GOT3 (cell line): ENCODE measurements at places on chromosomes 12 and 14.

GRCh38 chr14:32552766-32553165 is 223.7 kb downstream of the AKAP6 start:
- no peak for DNase-seq

GRCh38 chr12:65152596-65152995 is 16.8 kb upstream of the LEMD3 start:
- DNase-seq = no peak

DNA sequence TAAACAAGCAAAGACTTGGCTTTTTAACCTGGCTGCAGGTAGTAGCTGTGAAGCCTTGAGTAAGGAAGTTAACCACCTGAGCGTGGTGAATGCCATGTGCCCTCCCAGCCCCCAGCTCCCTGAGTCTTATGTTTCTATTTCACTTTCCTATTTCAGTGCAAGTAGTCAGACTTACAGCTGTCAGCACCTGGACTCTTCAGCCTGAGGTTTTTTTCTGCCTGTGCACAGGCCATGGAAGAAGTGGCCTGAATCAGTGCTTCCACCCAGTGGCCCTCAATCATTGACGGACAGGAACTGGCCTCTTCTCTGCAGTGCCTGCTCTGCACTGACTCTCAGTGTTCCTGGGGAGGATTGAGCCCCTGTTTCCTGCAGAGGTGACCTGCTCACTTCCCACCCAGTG is 796.4 kb downstream of the MED13L start:
- DNase-seq = no peak

DNA sequence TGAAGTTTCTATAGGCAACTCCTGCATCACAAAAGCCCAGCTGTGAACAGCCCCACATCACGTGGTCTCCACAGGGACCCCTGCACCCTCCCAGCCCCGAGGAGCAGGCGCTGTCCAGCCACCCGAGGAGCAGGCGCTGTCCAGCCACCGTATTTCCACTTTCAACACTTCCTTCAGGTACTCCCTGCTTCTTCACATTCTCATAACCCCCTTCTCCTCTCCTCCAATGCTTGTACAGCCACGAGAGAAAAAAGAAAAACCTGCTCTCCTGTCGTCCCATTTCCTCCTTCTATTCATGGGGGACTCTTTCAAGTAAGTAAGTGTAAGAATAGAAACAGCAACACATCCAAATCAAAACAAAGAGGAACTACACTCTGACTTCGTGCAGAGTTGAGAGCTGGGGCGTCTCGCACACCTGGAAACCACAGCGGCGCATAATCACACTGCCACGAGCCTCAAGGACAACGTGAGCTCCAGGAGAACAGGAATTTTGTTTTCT is 11.9 kb downstream of the CDC42BPB start:
- no peak for DNase-seq

DNA sequence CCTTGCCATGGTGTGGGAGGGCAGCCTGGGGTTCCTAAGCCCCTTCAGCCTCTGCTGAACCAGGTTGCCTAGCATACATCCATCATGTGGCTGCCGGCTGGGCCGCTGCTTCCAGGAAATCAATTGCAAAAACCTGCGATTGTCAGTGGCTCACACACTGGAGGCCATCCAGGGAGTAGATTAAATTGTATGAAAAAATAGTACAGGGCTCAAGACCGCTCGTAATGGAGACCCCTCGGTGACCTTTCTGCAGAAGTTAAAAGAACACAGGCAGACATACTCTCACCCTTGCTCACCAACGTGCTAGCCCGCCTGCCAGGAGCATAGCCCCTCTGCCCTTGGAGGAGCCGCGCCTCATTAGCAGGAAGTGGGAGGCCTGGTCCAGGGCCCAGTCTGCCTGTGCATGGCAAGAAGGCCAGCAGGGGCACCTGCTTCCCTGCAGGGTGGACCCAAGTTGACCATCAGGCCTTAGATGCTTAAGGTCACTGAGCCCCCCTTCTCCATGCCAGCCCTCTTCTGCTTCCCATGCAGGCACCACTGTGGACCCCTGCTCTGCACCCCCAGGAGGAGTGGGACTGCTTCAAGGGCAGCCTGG is 31.4 kb upstream of the CIPC start:
- DNase-seq = no peak

GRCh38 chr12:96219700-96220206 is 25.6 kb downstream of the ELK3 start:
- peak; percentile 38 for DNase-seq

- DNase-seq = no peak
Measured at GRCh38 chr14:52918486-52918885, 32.4 kb downstream of the FERMT2 start.

DNA sequence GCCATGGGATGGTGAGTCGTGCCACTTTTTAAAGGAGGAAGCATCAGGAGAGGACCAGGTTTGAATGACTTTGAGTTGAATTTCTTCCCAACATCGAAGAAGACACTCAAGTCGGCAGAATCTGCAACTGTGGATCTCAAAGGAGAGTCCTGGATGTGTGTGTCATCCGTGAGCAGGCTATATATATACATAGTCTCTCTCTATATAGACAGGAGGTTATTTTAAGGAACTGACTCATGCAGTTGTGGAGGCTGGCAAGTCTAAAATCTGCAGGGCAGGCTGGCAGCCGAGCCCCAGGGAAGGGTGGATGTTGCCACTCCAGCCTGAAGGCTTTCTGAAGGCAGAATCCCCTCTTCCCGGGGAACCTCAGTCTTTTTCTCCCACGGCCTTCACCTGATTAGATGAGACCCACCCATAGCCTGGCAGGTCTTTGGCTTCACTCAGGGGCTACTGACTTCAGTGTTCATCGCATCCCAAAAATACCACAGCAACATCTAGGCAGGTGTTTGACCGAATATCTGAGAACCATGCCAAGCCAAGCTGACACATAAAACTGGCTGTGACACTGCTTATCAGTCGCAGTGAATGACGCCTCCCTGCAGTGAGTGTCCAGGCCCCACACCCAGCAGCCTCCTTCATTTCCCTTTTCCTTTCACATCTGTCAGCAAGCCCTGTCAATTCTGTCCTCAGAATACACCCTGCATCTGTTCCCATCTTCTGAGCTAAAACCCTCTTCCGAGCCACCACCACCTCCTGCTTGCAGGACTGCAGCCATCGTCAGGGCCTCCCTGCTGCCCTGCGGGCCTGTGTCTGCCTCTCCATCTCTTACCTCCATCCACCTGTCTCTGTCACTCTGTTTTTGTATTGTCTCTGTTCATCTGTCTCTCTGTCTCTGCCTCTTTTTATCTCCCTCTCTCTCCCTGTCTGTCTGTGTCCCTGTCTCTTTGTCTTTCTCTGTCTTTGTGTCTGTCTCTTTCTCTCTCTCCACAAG is 54.0 kb downstream of the ZNF664 start:
- DNase-seq = no peak

DNA sequence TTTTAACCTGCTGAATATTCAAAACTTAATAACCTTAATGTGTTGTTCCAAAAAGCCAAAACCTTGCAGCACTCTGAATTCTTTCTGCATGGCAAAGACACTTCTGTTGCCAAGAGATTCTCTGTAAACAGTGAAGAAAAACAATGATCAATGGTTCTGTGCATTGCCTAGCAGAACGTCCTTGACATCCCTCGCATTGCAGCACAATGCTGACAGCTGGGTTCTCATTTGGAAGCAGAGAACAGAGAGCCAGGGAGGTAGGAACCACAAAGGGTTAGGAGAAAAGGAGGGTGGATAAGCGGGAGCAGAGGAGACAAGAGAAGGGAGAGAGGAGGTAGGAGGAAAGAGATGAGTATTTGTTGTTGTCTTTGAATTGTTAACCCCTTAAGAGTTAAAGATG is 501.1 kb downstream of the NAV3 start:
- no peak for DNase-seq

GRCh38 chr14:103118663-103119404 is 4.4 kb upstream of the TNFAIP2 start:
- DNase-seq = no peak

- DNase-seq = no peak
Measured at GRCh38 chr12:72444566-72444965, 172.4 kb downstream of the TRHDE start.

GRCh38 chr12:132356691-132357622 is 27.6 kb upstream of the GALNT9 start:
- no peak for DNase-seq
